Spinal cord (tissue), 10 donors: ENCODE measurements at places on chromosomes 16 and 17.
A peak's percentile ranks its signal among the peaks of the same experiment; 100 is the strongest.

DNA sequence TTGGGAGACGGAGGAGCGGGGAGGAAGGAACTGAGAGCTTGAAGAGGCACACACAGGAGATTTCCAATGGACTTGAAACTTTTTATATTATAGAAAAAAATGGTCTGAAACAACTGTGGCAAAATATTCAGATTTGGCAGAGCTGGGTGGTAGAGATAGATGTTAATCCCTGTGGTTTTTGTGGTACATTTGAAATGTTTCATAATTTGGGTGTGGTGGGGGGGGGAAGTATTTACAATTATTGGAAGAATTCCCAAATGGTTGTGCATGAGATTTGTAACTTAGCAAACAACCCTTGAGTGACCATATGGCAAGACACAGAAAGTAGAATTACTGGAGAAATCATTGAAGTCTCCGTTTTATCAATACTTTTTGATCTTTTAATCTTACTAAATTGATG, 588.8 kb upstream of the PSMD7 start:
- DNase-seq = no peak

DNA sequence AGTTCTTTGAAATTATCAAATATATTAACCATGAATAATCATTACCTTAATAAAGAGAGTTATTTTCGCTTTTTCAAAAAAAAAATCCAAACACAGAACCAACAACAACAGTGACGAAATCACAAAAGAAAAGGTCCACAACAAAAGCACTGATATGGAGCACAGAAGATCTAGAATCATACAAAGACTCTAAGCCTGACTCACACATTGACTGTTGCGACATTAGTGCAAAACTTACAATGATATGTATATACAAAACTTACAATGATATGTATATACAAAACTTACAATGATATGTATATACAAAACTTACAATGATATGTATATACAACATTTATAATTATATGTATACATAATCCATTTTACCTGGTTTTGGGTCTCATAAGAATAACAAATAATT, 117.7 kb downstream of the USP22 start:
- DNase-seq = no peak

- DNase-seq = no peak
These were observed 9.2 kb upstream of the SERPINF1 start for GRCh38 chr17:1752425-1753262.

- no peak for DNase-seq
These were observed 125.2 kb downstream of the CDH11 start for GRCh38 chr16:64996641-64997040.

DNA sequence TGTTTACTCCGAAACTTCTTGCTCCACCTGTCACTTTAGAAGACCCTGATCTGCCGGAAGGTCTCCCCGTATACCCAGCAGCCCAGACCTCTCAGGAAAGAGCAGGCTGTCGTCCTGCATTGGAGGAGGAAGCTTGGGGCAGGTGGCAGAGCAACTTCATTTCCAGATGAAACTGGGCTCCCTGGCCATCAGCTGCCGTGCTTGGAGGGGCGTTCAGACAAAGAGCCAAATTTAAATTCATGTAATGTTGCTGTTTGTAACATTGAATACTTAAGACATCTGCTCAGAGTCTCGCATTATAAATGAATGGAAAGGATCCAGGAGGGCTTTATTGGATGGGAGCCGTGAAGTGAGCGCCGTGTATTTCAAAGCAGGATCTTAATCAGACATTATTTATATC, 628.5 kb downstream of the MAF start:
- DNase-seq = no peak

DNA sequence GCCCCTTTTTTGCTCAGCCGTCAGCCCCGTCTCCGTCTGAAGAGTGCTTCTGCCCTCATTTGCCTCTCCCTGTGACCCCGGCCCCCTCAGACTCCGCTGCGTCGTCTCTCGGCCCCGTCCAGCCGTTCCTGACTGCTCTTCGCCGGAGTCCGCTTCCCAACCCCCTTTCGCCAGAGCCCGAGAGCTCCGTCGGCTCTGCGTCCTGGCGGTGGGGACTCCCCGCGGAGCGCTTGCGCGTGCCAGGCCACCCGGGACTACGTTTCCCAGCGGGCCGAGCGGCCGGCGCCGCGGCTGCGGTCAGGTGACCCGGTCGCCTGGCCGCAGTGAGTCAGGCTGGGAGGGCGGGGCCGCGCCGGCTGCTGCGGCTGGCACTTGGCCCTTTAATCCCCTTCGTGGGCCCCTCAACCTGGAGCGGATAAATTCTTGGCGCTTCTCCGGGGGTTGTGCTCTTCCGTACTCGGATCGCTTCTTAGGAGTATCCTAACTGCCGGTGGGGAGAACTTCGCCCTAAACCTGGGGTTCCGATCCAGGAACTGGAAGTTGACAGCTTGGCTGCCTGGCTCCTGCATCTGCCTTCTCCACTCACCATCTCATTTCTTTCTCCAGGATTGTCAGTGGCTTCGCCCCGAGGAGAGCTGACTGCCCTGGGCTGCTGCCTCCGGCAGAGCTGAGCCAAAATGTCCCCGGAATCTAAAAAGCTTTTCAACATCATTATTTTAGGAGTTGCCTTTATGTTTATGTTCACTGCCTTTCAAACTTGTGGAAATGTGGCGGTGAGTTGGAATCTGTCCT, at the start of gene MFSD11:
Gene MFSD11, plus strand, starts transcription at position 444 of the 792 bp plus-strand sequence. Its CDS starts 234 bp downstream, at position 678.
- DNase-seq = peak; percentile 96

DNA sequence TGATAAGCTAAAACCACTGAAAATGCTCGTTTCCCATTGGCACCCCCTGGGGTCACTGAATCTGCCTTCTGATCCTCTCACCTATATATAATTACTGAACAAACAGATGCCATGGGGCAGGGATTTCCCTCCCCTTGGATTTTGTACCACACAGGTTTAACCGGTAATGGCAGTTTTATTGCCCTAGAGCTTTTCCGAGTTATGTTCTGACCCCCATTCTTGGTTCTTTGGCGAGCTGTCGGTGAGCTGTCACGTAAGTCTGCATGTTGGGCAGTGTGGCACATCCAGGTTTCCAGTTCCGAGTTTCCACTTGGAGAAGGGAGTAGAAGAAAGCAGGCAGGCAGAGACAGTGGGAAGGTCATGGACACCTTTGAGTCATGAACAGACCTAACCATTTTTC, 7.1 kb downstream of the TMEM97 start:
- no peak for DNase-seq

DNA sequence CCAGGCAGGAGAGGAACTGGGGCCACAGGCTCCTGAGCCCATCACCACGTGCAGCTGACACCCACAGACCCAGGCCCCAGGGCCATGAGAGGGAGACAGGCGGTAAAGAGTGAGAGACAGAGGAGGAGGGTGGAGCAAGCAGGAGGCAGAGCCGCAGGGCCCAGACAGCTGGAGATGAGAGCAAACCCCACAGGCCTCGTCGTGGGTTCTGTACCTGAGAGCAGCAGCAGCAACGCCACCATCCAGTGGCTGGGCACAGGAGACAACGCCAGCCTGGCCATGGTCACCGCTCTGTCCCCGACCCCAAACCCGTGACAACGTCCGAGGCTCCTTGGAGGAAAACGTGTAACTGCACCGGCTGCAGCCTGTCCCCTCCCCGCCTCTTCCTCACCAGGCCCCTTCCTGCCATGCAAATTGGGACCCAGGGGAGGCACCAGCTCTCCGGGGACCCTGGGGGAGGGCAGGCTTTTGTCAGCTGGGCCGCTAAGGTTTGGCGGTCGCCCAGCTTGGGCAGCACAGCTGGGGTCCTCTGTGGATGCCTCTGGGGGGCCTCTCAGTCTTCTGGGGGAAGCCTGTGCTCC, at the start of gene CD79B:
Gene CD79B, minus strand, starts transcription at position 351 of the 581 bp plus-strand sequence. Its CDS starts 70 bp downstream, at position 281.
- DNase-seq = no peak

DNA sequence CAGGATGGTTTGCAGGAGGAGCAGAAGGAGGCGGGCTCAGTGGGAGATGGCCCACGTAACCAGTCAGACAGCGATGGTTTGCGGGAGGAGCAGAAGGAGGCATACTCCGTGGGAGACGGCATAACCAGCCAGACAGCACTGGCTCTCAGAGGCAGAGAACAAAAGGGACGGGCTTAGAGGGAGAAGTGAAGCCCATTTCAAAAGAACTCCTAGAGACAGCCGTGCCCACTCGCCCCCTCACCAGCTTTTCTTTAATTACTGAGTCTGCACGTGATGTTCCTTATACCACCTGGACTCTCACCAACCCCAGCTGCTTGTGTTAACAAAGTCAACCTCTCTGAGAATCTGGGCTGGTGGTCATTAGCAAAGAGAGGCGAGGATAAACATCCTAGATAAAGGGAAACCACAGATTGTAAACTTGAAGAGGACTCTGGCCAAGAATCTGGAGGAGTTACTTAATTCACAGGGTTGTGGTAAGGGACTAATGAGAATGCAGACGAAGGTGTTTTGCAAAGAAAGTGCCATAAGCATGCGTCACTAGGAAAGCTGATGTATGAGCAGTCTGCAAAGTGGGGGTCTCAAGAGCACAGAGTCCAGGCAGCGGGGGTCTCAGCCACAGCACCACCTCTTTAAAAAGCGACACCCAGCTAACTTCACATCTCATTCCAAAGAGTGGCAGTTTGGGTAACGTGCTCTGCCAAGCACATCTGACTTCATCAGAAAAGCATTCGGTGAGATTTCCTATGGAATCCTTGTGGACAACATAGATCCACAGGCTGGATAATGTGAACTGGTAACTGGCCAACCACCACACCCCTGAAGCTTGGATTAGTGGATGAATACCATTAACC, 51.7 kb downstream of the NXN start:
- no peak for DNase-seq

GRCh38 chr16:71610936-71611871, 14.8 kb upstream of the MARVELD3 start:
- DNase-seq = peak; percentile 33

GRCh38 chr17:31560616-31561235, 169.3 kb downstream of the RAB11FIP4 start:
- no peak for DNase-seq

DNA sequence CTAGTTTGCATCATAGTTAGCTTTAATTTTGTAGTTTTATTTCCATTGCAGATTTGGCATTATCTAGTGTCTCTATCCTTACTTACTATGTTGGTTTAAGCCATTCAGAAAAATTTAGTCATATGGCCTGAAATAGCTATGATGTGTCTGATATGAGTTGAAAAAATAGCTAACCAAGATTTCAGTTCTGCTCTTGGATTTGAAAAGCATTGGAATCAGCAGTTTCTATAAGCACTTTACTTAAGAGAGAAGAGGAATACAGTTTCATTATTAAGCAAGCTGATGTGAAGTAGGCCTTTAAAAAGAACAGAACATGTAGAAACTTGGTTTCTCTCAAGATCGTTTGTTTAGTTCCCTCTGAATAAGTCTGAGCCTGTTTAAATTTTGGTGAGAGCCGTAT, 25.9 kb downstream of the LPCAT2 start:
- no peak for DNase-seq

- DNase-seq = no peak
These were observed 11.1 kb downstream of the STXBP4 start for GRCh38 chr17:54979657-54980056.

DNA sequence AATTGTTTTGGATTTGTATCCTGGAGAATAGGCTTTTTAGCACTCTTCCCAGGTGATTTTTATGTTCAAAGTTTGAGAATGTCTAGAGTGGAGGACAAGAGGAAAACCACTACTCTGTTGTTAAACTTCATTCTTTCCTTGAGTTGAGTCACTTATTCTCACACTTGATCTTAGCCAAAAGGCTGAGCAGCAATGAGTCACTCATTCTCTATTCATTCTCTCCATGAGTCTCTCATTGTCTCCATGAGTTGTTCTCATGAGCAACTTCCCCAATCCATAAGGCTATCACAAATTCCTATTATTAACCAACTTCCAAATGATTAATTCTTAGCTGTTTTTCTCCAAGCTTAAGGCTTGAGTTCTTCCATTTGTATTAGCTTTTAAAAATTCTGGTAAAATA, 1393.3 kb downstream of the CDH8 start:
- DNase-seq = no peak

- no peak for DNase-seq
These were observed 26.5 kb upstream of the NF1 start for GRCh38 chr17:31068291-31068690.

GRCh38 chr17:11880714-11881113, 116.6 kb downstream of the ZNF18 start:
- no peak for DNase-seq

- peak; percentile 79 for DNase-seq
These were observed 44.1 kb downstream of the ZNF423 start for GRCh38 chr16:49811644-49812334.

DNA sequence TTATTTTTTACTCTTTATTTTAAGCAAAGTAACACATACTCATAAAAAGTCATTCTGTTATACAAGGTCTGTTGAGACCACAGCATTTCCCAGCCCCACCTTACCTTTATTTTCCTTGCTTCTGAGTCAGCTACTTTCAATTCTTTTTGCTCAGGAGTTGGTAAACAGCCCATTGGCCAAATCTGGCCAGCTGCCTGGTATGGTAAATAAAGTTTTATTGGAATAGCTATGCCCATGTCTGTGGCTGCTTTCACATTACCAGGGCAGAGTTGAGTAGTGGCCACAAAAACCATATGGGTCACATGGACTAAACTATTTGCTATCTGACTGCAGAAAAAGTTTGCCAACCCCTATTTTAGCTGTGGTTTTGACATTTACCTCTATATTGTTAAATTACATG, 3.4 kb upstream of the NSRP1 start:
- no peak for DNase-seq

GRCh38 chr16:71264299-71264698, 24.9 kb downstream of the CMTR2 start:
- DNase-seq = peak; percentile 53

- no peak for DNase-seq
These were observed 37.9 kb upstream of the ABCA8 start for GRCh38 chr17:68993112-68993511.

DNA sequence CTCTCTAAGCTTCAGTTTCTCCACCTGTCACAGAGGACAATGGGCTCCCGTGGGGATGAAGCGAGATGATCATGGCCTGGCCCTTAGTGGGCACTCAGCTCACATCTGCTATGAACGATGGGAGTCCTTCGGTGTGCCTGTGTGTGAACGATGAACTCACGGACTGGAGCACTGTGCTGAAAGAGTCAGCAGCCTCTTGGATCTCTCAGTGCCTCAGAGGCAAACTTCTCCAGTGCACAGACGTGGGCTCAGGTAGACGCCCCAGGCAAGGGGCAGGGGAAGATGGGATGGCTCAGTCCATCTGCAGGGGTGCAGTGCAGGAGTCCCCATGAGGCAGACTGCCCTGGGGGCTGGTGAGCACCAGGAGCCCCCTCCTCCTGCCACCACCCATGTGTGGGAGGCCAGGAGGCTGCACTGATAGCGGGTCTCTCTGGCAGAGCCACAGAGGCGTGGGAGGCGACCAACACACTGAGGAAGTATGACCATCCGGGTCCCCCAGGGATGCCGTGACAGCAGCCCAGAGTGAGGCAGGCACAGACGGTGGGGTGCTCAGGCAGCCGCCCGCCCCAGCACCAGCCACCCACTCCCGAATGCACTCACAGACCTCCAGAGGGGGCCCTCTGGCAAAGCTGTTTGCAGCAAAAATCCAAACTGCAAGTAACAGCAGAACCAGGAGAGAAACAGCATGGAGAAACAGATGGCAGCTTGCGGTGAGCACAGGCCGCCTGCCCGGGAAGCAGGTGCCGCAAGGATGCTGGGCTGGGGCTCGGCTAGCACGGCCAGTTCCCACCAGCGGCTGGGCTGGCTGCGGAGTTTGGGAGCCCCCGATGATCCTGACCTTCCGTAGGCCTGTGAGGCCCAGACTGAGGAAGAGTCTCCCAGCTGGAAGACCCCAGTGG, 82.7 kb downstream of the RPH3AL start:
- DNase-seq = peak; percentile 72

GRCh38 chr17:62051053-62051452, 14.0 kb downstream of the MED13 start:
- no peak for DNase-seq

GRCh38 chr17:4948931-4949320, 596 bp upstream of the PFN1 start:
- peak; percentile 94 for DNase-seq
